ENCODE measurements at places on chromosomes 12 and 14.

DNA sequence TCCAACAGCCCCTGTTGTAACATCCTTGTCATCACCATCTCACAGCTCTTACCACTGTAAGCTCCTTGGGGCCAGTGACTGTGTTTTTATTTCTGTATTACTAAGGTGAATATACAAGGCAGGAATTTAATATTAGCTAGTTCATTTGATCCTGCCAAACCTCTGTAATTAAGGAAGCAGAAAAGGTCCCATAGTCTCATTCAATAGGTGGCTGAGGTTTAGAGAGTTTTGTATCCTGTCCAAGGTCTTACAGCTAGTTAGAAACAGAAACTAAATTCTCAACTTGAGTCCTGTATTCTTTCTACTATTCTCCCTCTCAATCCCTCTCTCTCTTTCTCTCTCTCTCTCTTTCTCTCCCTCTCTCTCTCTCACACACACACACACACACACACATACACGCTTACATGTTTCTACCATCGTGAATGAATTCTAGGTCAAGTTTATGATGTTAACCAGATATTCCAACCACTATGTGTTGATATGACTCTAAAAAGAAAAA lies 543 bp upstream of the GLIPR1 start:
- no peak overlapping the region for H3K4me3 ChIP-seq
- DNase-seq, result no peak
- H3K27me3 ChIP-seq, result no peaks in the 10 kb centered on the region
- no peaks in the 10 kb centered on the region for H3K36me3 ChIP-seq
- peak overlapping the region; percentile 73 for H3K27ac ChIP-seq
- peaks cover 9% of the 10 kb centered on the region for H3K4me1 ChIP-seq

DNA sequence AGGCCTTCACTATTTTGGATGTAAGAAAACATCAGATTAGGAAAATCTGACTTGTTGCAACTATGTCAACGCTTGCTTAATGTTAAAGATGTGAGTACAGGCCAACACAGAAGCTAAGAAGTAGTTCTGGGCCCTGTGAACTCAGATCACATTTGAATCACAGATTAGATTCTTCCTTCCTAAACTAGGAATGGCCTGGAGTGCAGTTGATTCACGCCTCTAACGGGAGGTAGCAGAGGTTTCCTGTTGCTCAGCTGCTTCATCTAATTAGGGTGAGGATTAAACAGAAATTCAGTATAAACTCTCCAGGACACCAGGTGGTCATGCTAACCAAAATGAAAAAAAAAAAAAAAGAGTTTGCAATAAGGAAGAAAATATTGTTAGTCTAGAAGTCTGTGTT lies 314.3 kb downstream of the TRHDE start:
- no peaks in the 10 kb centered on the region for H3K4me1 ChIP-seq
- no peak for DNase-seq
- H3K27ac ChIP-seq, result no peak overlapping the region
- no peaks in the 10 kb centered on the region for H3K36me3 ChIP-seq
- no peak overlapping the region for H3K4me3 ChIP-seq

DNA sequence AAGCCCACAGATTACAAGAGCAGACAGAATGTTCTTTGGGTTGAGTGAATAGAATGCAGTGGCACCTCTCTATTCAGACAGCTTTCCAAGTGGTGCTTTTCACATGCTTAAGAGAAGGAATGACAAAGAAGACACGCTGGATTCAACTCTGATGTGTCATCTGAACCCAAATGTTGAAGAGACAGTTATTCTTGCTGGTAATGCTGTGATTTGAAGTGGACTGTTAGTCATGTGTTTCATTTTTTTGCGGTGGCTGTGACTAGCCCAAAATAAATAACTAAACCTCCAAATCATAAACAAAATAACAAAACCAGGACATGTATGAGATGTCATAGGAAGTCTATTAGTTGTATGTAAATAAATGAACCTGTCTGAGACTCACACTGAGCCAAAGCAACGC lies 391.8 kb upstream of the PRICKLE1 start:
- H3K27ac ChIP-seq, result no peak overlapping the region
- no peak overlapping the region for H3K4me3 ChIP-seq
- no peaks in the 10 kb centered on the region for H3K36me3 ChIP-seq
- no peaks in the 10 kb centered on the region for H3K27me3 ChIP-seq

GRCh38 chr14:94699831-94700230 lies 70.1 kb downstream of the GSC start:
- DNase-seq, result no peak
- no peaks in the 10 kb centered on the region for H3K36me3 ChIP-seq
- H3K27me3 ChIP-seq, result no peaks in the 10 kb centered on the region
- H3K4me1 ChIP-seq, result no peaks in the 10 kb centered on the region

GRCh38 chr12:7868391-7868790 lies 4.3 kb downstream of the SLC2A14 start:
- DNase-seq, result no peak
- no peak overlapping the region for H3K4me3 ChIP-seq
- no peak overlapping the region for H3K27ac ChIP-seq
- no peaks in the 10 kb centered on the region for H3K27me3 ChIP-seq
- H3K36me3 ChIP-seq, result no peaks in the 10 kb centered on the region

DNA sequence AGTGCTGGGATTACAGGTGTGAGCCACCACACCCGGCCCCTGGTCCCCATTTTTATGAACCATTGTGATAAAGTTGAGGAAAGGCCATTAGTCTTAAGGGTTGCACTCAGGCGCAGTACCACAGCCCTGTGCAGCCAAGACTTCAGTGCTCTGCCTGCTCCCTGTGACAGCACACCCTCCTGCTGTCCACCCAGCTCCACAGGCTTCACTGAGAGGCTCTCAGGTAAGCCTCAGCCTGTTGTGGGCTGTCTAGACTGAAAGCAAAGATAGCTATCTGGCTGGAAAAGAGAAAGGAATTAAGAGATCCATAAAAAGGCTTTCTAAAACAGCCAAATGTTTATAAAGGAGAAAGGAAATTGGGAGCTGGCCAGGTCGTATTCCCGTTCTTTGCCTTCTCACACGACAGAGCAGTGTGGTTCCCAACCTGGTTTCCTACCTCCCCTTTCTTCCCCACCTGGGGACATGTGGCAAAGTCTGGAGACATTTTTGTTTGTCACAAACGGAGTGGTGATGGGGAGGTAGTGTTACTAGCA lies 19.1 kb upstream of the DNM1L start:
- H3K4me3 ChIP-seq, result no peak overlapping the region
- no peak for DNase-seq
- H3K36me3 ChIP-seq, result no peaks in the 10 kb centered on the region
- no peaks in the 10 kb centered on the region for H3K27me3 ChIP-seq
- H3K4me1 ChIP-seq, result peaks cover 3% of the 10 kb centered on the region

- H3K4me3 ChIP-seq, result no peak overlapping the region
- no peaks in the 10 kb centered on the region for H3K27me3 ChIP-seq
- DNase-seq, result no peak
- H3K4me1 ChIP-seq, result no peaks in the 10 kb centered on the region
- H3K27ac ChIP-seq, result no peak overlapping the region
Measured at GRCh38 chr12:97276661-97277429, 185.8 kb upstream of the RMST start.

- no peak overlapping the region for H3K4me3 ChIP-seq
- H3K27me3 ChIP-seq, result no peaks in the 10 kb centered on the region
- DNase-seq, result no peak
- H3K4me1 ChIP-seq, result peaks cover 10% of the 10 kb centered on the region
Measured at GRCh38 chr12:26868447-26869103, 35.6 kb upstream of the ITPR2 start.

DNA sequence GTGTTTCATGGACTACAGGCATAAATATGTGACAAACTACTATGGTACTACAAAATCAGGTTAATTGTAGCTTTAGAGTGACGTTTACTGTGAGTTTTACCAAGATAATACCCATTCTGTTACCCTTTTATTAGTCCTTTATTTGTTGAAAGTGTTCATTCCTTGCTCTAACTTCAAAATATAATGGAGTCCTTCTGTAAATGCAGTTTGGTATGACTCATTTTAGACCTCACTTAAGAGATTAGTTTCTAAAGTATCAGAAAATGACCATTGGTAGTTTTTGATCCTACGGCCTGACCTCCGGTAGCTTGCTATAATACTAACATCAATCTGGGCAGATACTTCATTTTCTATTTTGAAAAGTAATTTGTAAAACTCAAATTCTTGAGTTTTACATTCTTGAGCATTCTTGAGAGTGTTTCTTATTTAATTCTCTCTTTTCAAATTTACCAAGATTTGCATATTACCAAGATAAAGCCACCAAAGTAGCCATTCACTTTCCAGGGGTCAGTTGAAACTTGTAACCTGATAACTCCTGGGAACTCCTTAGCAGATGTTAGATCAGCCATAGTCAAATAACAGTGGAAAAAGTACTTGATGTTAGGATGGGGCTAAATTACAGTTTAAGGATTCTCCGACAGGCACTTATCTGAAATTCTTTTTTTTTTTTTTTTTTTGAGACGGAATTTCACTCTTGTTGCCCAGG lies 4.2 kb downstream of the HSPA2 start:
- no peaks in the 10 kb centered on the region for H3K27me3 ChIP-seq
- no peaks in the 10 kb centered on the region for H3K36me3 ChIP-seq

GRCh38 chr12:133026996-133027395 lies 10.3 kb upstream of the ZNF84 start:
- no peak overlapping the region for H3K27ac ChIP-seq
- no peak overlapping the region for H3K4me3 ChIP-seq
- no peaks in the 10 kb centered on the region for H3K27me3 ChIP-seq

DNA sequence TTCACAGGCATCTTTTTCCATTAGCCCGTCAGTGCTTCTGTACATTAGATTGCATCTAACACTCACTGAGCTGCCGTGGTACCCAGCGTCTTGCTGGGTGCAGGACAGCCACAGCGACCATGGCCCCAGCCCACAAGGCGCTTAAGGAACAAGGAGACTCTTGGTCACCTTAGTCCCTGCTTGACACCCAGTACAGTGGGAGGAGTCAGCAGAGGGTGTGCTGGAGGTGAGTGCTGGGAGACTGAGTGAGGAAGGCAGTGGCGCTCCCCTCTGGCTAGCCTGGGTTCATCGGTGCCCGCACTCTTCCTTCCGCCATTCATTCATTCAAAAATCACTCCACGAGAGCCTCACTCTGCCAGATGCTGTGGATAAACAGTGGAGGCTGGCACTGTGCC lies 21.8 kb downstream of the FBLN5 start:
- H3K27ac ChIP-seq, result peak overlapping the region; percentile 22
- DNase-seq, result no peak
- H3K4me3 ChIP-seq, result no peak overlapping the region

DNA sequence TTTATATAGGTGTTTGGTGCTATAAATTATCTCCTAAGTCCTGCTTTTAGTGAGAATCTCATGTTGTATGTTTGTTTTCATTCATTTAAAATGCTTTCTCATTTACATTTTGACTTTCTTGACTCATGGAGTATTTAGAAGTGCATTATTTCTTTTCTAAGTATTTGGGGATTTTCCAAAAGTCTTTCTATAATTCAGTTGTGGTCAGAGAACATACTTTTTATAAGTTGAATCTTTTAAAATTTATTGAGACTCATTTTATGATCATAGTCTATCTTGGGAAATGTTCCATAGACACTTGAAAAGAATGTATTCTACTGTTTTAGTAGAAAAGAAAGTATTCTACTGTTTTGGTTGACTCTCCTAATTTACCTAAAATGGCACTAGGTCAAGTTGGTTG lies 168.2 kb downstream of the AKAP6 start:
- no peaks in the 10 kb centered on the region for H3K36me3 ChIP-seq
- no peak overlapping the region for H3K4me3 ChIP-seq
- DNase-seq, result no peak
- no peaks in the 10 kb centered on the region for H3K27me3 ChIP-seq
- no peaks in the 10 kb centered on the region for H3K4me1 ChIP-seq

DNA sequence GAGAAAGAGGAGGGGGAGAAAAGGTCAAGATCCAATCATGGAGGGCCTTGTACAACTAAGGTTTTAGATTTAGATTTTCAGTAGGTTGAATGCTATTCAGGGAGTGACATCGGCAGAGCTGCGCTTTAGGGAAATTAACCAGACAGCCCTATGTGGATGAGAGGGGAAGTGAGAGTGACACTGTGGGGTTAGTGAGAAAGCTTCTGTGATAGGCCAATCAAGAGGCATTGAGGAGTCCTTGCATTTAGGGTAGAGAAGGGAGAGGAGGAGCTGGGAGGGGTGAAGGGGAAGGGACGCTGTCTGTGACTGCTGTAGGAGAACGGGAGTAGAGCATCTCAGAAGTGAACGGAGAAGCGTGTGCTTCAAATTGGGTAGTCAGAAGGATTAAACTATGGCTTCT lies 3.4 kb downstream of the HSD17B6 start:
- no peak for DNase-seq
- no peaks in the 10 kb centered on the region for H3K36me3 ChIP-seq
- H3K27ac ChIP-seq, result no peak overlapping the region
- no peaks in the 10 kb centered on the region for H3K27me3 ChIP-seq
- peaks cover 27% of the 10 kb centered on the region for H3K4me1 ChIP-seq

GRCh38 chr14:95651821-95652583 lies 34.2 kb upstream of the TCL1B start:
- no peaks in the 10 kb centered on the region for H3K27me3 ChIP-seq
- DNase-seq, result no peak
- no peak overlapping the region for H3K4me3 ChIP-seq
- H3K36me3 ChIP-seq, result no peaks in the 10 kb centered on the region
- no peak overlapping the region for H3K27ac ChIP-seq
- no peaks in the 10 kb centered on the region for H3K4me1 ChIP-seq

GRCh38 chr14:102206918-102207317 lies 67.2 kb downstream of the WDR20 start:
- H3K27ac ChIP-seq, result no peak overlapping the region
- no peaks in the 10 kb centered on the region for H3K4me1 ChIP-seq
- no peak overlapping the region for H3K4me3 ChIP-seq
- no peak for DNase-seq
- H3K36me3 ChIP-seq, result peaks cover 69% of the 10 kb centered on the region

- no peak overlapping the region for H3K27ac ChIP-seq
- H3K36me3 ChIP-seq, result no peaks in the 10 kb centered on the region
- no peak for DNase-seq
- peaks cover 17% of the 10 kb centered on the region for H3K27me3 ChIP-seq
Measured at GRCh38 chr12:15320881-15321280, 1.4 kb upstream of the PTPRO start.

GRCh38 chr14:61520576-61520975 lies 174.7 kb upstream of the HIF1A start:
- no peak overlapping the region for H3K27ac ChIP-seq
- no peak for DNase-seq
- H3K27me3 ChIP-seq, result no peaks in the 10 kb centered on the region
- no peak overlapping the region for H3K4me3 ChIP-seq
- peaks cover 51% of the 10 kb centered on the region for H3K4me1 ChIP-seq
- H3K36me3 ChIP-seq, result no peaks in the 10 kb centered on the region

GRCh38 chr14:56170877-56171422 lies 52.7 kb downstream of the PELI2 start:
- H3K27me3 ChIP-seq, result no peaks in the 10 kb centered on the region
- no peak overlapping the region for H3K27ac ChIP-seq
- peaks cover 10% of the 10 kb centered on the region for H3K4me1 ChIP-seq
- H3K36me3 ChIP-seq, result no peaks in the 10 kb centered on the region

All from upper lobe of left lung (tissue), 6 donors.